ENCODE measurements at places on chromosomes 4 and X.

- DNase-seq = peak; percentile 65
These were observed 415 bp upstream of the TENM3 start for GRCh38 chr4:182242787-182243186.

DNA sequence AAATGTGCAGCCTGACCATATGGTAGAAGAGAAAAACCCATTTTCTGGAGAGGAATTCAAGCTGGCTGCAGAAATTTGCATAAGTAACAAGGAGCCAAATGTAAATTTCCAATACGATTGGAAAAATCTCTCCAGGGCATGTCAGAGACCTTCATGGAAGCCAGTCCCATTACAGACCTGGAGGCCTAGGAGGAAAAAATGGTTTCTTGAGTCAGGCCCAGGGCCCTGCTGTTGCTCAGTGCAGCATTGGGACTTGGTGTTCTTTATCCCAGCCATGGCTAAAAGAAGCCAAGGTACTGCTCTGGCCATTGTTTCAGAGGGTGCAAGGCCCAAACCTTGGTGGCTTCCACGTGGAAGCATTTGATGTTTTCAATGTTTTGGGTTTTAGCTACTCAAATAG is 70.6 kb downstream of the MAGEC2 start:
- DNase-seq = no peak

DNA sequence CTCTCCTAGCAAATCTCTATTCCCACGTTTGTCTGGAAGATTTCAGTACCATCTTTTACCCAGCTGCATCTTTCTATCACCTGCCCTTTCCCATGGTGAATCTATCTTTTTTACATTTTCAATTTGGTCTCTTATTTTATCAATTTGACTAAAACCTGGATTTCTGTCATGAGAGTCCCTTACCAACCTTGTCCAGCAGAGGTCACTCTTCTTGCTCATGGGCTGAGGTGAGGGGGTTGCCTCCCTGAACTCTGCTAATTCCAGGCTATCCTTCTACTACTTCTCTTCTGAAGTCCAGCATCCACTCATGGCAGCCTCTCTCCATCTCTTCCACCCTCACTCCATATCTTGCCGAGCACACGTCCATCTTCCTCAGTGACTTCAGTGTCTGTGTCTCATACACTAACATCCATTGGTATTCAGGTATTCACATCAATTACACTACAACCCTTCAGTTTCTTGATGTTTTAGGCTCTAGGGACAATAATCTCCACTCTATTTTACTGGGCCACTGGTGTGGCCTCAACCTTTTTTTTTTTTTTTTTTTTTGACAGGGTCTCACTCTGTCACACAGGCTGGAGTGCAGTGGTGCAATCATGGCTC is 17.8 kb upstream of the ZNF827 start:
- no peak for DNase-seq

- DNase-seq = no peak
These were observed 827 bp downstream of the PORCN start for GRCh38 chrX:48509619-48510018.

- no peak for DNase-seq
These were observed 159.8 kb downstream of the OR13H1 start for GRCh38 chrX:131703646-131704045.

Data from non-pigmented ciliary epithelial cell (primary cell).